EL (cell line): ENCODE measurements at places on chromosomes 7 and 10.

DNA sequence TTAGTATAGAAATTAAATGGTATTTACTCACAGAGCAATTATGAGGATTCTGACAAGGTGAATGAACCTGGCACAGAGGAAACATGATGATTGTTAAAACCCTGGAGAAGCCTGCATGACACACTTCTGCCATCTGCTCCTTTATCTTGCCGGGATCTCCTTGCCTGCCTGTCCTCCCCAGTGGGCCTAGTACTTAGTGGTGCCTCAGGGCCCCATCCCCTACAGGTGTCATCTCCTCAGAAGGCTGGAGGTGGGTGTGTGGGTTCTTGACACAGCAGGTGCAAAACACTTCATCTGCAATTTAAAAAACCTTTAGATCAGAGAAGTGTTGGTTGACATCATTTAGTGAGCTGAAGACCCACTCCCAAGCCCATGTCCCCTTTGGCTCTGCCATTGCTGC is 261.2 kb downstream of the ADRA2A start:
- no peak for DNase-seq

- DNase-seq: peak; percentile 41
Observed at GRCh38 chr10:96690755-96691730, 29.3 kb downstream of the PIK3AP1 start.

DNA sequence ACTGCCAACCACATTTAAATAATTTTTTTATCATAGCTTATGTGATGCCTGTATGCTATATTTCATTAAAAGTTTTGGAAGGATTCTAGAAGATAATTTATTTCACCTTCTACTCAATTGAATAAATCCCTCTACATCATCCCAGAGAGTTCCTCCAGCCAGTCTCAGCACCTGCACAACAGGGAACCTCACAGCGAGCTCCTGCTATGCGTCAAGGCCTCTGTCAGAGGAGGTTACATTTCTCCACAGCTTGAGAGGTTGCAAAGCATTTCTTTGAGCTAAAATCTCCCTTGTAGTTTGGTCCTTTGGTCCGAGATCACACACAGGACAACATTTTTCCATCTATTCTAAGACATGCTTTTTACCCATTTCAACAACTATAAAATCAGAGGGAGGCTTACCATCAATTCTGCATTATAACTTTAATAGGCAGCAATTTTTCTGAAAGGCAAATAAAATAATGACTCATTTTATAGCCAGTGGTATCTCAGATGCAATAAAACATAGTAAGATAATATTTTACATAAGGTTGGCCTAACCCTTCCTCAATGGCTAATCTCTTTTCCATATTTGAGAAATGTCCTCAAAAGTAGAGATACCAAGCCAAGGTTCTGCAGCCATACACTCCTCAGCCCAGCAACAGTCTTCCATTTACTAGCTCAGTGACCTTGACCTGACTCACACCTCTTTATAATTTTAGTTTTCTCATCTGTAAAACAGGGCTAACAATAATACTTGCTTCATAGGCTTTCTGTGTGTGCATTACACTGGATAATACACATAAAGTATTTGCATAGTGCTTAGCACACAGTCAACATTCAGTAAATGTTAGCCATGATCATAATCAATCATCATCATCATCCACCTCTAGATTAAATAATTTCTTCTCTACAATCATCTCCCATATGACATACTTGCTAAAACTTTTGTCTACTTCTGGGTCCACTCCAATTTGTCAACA is 68.8 kb downstream of the DOCK4 start:
- no peak for DNase-seq

DNA sequence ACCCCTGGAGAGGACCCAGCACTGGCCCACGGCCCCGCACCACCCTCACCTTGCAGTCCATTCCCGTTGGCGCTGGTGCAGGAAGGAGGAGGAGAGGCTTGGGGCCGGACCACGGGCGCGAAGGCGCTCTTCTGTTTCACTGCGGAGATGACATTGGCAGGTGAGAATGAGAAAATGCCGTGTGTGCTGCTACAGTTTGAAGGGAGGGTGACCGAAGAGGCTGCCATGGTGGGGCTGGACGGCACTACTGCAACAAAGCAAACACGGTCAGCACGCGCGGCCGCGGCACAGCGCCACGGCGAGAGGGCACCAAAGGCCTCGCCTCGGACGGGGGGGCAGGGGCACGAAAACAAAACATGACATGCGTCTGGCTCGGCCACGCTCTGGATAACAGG is 123.9 kb downstream of the EBF3 start:
- DNase-seq: no peak

GRCh38 chr7:116500078-116500853 is 728 bp downstream of the CAV2 start:
- peak; percentile 54 for DNase-seq

DNA sequence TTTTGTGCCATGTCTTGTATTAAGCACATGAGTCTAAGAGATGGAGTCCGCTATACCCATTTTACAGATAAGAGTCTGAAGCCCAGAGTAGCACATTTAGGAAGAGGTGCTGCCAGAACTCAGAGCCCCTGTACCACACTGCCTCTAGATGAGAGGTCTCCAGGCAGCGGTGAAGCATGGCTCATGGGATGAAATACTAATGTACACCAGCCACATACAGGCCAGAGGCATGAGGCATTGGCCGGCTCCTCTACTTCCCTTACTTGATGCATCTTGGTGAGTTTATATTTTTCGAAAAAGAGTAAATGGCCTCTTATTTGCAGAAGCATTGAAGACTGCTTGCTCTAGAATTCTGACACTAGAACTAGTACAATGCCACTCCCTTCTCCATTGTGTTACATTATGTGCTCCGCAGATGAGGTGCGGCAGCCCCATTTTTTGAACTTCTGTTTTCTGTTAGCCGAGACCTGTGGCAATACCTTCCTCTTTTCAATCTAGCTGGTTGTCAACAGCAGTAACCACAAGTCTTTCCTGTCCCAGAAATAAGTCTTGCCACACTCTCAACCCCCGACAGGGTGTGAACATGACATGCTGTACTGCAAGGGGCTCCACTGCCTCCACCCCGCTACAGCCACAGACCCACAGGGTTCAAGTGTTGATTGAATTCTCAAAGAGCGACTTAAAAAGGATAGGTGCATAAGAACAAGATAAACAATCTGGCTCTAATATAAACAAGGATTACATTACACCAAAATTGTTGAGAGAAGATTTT is 145.3 kb downstream of the CELF2 start:
- DNase-seq: no peak

GRCh38 chr10:73857446-73857845 is 16.9 kb downstream of the CAMK2G start:
- peak; percentile 83 for DNase-seq

- peak; percentile 8 for DNase-seq
Observed at GRCh38 chr7:144854839-144855424, 19.1 kb upstream of the TPK1 start.

DNA sequence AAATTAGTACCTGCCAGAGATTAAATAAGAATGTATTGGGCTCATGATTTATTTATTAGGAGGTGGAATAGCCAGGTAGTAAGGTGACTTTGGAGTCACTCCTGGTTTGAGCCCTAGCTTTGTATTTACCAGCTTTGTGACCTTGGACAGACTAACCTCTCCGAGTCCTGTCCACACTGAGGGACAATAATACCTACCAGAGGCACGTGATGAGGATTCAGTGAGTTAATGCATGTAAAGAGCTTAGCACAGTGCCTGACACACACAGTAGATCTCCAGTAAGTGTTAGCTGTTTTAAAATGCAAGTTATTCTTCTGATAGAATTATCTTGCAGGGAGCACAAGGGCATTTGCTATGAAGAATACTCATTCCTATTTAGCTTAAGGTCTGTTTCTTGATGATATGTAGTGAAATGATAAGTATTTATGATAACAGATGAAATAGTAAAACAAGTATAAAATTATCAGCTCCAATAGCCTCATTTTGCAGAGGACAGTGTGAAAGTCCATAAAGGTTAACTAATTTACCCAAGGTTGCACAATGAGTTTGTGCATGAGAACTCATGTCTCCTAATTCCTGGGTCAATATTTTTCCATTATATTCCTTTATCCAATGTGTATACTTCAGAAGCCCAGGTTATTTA is 36.4 kb downstream of the RABGEF1 start:
- DNase-seq: no peak

DNA sequence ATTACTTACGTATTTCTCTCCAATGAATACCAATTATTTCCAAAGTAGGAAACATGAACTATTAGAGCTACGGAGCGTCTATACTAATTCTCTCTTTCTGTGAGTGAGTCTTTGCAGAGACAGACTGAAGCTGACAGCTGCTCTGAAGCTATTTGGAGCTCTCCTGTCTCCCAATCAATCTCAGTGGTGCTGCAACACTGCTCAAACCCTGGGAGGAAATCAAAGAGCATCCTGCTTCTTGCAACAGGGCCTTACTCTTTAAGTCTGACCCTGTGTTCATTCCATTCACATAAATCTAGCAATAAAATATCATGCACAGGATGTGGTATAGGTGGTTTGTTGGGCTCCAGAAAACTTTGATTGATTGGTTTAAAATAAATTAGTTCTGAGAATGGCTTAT is 685.7 kb upstream of the IGFBP3 start:
- DNase-seq: no peak

- no peak for DNase-seq
Observed at GRCh38 chr10:91939653-91940052, 16.1 kb downstream of the BTAF1 start.

GRCh38 chr7:142436601-142437000 is 178.7 kb upstream of the PRSS58 start:
- peak; percentile 56 for DNase-seq

DNA sequence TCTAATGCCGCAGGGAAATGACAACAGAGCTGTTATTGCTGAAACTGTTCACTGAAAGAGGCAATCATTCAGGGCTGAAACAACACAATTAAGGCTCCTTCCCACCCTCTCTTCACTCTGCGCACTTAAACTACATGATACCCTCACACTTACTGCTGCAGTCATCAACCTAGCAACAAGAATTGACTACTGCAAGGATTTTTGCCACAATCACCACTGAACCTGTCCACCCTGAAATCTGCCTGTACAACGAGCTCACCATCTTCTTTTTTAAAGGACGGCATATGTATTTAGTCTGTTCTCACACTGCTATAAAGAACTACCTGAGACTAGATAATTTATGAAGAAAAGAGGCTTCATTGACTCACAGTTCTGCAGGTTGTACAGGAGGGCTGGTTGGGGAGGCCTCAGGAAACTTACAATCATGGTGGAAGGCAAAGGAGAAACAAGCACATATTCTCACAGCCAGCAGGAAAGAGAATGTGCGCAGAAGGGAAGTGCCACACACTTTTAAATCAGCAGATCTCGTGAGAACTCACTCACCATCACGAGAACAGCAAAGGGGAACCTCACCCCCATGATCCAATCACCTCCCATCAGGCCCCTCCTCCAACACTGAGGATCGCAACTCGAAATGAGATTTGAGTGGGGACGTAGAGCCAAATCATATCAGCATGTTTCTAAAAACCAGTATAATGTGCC is 131.7 kb downstream of the SORCS1 start:
- no peak for DNase-seq
